ENCODE measurements at places on chromosomes 4 and X. TPM values are rescaled to one million over a fixed set of nuclear protein-coding genes. Genes with fewer than 3 reads are reported as not detected.

DNA sequence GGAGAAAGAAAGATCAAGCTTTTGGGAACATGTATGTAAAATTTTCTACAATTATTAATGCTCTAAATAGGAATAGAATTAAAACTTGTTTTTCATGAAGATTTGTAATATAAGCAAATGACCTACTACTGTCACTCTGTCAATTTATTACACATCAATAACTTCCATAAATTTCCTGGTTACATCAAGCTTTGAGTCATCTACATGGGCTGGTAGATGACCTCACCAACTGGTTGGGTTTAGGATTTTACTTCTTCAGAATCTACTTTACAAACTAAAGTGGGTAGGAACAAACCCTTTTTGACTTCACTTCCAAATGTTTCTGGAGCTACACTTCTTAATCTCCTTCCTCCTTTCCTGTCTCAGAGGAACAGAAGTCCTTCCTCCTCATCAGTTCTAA lies 12.0 kb upstream of the LRAT start:
- DNase-seq: no peak

DNA sequence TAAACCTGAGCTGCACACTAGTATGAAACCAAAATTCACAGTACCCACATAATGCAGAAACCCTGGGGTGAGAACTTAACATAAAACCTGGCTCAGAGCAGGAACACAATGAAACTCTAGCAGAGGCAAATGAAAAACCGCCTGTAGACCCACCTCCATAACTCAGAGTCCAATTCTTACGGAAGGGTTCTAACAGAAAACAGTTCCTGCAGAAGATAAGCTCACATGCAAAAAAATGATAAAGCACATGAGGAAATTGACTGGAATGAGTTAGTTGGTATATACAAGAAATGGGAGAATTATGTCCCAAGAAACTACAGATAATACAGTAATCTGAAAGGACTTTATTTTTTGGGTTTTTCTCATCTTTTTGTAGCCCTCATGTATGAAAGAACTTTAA lies 14.7 kb downstream of the RTL9 start:
- no peak for DNase-seq

DNA sequence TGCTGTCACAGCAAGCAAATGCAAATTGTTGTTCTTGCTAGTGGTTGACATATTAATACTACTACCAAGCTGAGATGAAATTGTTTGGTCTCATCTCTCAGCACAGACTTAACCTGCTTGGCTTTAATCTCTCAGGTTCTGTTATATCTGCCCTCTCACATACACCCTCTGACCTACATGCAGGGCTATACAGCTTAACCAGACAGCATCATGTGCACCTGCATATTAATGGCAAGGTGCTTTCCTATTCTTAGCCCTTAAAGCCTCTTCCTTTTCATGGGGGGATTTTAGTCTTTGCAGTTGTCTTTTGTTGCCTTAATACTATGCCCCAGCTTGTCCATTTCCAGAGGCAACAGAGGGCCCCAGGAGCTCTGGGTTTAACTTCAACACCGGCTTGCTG lies 114.5 kb downstream of the NR3C2 start:
- DNase-seq: no peak

DNA sequence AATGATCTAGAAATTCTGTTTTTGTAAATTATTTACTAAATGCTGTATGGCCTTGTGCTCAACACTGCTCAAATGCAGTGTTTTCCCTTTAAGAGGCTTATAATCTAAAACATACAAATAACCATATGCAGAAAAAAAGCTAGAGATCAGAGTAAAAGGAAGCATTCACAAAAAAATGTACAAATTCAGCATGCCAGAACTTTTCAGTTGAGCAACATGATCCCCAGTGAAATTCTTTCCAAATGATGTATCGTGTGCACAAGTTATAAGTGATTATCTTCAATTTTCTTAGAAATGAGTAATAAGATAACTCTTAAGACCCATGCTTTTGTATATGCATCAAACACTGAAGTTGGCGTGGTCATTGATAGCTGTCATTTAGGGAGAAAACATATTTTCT lies 5.0 kb downstream of the GPC3 start:
- no peak for DNase-seq

- DNase-seq: no peak
Observed at GRCh38 chrX:135354288-135354687, 45.0 kb downstream of the ETDC start.

GRCh38 chrX:119990556-119991004 lies 47.0 kb upstream of the NKAP start:
- no peak for DNase-seq

DNA sequence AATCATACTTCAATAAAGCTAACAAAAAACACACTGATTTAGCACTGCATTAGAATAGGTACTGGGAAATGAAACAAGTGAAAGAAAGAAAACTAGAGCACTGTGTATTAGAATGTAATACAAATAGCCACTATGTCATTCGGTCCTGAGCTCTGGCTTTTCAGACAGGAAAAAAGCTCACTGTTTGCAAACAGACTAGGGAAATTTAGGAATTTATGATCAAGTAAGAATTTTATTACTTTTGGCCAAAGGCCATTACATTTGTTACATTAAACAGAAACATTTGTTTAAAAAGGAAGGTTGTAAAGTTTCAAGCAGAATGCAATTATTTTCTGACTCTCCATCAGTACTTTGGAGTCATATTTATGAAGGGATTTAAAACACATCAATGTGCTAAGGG lies 68.7 kb downstream of the KLHL8 start:
- DNase-seq: no peak

GRCh38 chrX:97367125-97367524 lies 483.4 kb downstream of the RPA4 start:
- DNase-seq: no peak

DNA sequence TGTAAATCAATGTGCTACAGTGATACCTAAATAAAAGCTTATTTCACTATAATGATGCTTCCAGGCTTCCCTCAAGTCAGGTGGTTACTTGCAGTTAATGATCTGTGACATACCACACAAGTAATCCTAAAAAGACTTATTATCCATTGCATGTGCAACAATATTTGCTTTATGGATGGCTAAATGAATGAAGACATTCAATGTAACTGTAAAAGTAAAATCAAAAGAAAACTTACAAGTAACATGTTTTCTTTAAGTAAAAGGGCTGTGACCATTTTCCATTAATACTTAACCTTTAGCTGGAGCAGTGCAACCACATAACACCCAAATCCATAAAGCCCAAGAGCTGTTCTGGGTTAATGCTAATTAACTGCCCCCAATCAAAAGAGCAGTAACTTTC lies 42.6 kb downstream of the RAB28 start:
- DNase-seq: no peak

GJB1 gene
- total RNA-seq: not detected

DOK7 gene
- not detected for total RNA-seq

GAGE12J gene
- total RNA-seq: not detected

UCP1 gene
- not detected for total RNA-seq

HDX gene
- 5.8 TPM for total RNA-seq

NAA11 gene
- total RNA-seq: not detected
